ENCODE measurements at places on chromosomes 4 and X.

DNA sequence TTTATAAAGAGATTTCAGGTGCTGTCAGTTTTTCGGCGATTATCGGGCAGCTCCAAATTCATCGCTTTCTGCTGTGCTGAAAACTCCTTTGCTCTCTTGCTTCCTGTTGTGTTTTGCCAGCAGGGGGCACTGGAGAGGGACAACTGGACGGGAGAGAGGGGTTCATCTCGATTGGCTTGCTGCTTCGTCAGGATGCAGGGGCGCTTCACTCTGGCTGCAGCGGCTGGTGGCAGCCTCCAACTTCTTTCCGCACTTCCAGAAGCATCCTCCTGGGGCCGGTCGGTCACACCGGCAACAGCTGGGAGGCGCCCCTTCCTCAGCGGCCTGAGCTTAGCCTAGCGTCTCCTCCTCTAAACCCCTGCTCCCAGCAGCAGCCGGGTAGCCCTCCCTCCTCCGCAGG is 29.5 kb downstream of the MSL3 start:
- peak; percentile 26 for DNase-seq

- no peak for DNase-seq
These were observed 211.0 kb upstream of the ADGRL3 start for GRCh38 chr4:60989141-60989540.

DNA sequence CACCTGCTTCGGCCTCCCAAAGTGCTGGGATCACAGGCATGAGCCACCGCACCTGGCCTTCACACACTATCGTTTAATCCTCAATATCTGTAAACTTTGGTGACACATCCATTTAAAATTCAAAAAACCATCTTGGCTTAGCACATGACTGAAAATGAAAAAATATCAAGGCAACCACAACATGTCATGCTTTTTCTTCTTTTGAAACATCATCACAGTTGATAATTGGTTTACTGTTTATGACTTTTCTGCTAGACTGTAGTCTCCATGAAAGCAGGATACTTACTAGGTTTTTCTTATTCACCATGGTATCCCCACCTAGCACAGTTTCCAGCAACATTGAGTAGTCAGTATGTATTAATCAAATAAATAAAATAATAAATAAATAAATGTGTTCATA is 11.0 kb downstream of the GNRHR start:
- DNase-seq, result no peak

DNA sequence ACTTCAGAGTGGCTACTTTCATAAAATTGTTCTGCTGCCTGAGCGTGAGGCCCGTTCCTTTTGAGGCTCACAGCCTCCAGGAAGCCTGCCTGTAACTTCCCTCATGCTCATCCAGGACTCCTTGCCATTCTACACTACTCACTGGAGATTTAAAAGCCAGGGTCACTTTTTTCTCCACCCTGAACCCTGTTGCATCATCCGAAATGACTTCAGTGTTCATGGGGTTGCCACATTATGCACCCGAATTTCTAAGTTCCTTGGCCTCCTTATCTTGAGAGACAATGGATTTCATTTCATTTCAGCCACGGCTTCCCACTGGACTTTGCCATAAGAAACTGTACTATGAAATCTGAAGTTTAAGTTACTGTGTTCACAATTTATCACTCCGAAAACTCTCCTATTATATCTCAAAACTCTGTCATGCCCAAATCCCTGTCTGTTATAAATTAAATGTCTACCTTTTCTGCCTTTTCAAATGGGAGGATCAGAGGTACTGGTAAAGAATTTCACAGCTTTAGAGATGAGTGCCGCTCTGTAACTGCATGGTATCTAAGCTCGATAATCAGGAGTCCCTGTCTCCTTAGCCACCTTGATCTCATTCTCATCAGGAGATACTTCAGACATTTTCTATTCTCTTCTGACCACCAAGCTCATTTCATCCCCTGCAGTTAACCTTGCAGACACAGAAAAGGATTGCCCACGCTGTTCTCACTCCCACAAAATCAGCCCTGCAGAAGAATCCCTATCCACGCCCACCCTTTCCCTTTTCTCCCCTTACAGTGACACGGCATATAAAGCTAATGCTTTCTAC is 59.9 kb downstream of the TRIML1 start:
- no peak for DNase-seq

DNA sequence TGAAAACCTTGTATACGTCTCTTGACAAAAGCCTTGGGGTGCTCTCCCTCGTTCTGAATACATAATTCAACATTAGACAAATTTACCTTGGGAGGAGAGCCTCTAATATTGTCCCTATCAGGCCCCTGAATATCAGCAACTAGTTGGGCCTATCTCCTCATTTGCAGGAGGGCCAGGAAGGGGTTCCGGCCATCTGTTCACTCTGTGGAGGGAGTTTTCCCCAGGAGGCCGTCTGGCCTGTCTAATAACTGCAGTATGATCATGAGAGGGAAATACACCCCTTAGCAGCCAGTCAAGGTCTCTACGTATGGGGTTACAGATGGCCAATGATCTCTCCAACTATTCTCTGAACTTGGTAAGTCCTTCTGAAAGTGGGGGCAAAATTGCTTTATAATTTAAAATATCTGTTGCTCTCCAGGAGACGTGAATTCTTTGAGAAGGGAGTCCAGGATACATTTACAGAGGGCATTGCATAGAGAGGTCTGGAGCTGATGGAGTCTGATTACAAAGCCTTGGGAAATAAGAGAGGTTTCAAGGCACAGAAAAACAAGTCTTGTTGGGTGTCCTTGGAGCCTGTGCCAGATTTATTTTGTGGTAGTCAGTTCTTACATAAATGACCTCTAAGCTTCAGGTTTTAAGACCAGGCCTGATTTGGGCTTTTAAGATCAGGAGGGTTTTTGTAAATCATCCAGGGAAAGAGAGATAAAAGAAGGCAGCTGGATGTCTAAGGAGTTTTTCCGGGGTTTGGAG is 48.2 kb upstream of the UXT start:
- no peak for DNase-seq

DNA sequence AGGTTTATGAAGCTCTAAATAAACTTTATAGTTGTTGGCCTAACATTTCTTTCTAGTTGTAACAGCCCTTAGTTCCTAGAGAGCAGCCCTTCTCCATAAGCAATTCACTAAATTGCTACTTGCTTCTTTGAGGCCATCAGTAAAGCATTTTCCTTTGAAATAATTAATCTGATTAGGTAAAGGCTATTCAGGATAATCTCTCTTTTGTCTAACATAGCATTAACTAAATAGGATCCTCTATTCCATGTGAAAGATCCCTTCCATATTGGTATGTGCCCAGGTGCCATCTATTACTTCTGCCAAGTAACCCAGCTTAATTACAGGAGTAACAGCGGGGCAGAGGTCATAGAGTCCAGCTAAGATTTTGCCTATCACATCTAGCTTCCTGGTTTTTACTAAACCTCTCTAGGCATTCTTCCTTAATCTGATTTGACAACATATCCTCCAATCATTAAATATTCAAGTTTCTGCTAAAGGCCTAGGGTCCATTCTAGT is 1408.0 kb downstream of the PCDH18 start:
- DNase-seq, result no peak

DNA sequence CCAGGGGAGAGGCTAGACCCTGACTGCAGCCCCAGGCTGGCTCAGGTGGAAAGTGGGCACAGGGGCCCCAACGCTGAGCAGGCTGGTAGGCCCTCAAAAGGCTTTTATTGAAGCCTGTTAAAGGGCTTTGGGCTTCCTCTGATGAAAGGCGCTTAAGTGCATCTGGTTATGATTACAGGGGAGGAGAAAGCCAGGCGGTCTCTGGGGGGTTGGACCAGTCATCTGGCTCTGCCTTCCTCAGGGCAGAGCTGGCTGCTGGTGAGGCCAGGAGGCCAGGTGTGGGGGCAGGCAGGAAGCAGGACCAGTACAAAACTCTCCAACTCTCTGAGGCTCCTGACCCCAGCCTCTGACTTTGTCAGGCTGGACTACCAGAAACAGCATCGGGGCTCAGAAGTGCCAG is 68.8 kb upstream of the BCOR start:
- no peak for DNase-seq

DNA sequence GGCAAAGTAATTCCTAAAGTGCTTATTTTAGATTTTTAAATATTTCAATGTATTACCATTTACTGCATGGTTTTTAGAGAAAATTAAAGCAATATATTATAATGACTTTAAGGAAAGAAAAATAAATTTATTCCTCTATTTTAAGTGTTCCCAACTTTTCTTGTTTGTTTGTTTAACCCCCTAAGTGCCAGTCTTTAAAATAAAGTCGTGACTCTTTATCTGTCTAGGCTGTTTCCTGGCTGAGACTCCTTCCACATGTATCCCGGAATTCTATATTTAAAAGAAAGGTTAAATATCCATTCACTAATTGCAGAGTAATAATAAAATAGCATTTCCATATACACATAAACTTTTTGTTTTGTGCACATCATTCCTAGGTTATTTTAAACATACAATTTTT is 71.2 kb downstream of the GAB1 start:
- DNase-seq, result no peak

GRCh38 chr4:148951346-148951745 is 509.1 kb upstream of the NR3C2 start:
- no peak for DNase-seq

- DNase-seq, result no peak
These were observed 12.6 kb downstream of the CA5B start for GRCh38 chrX:15750611-15751154.

DNA sequence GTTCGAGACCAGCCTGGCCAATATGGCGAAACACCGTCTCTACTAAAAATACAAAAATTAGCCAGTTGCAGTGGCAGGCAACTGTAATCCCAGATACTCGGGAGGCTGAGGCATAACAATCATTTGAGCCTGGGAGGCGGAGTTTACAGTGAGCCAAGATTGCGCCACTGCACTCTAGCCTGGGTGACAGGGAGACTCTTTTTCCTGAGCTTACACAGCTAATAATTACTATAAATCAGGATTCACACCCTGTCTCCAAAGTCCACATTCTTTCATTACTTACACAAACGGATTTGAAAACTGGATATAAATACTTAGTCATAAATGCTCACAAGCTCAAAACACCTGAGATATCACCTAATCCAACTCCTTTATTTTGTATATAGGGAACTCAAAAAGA is 151.6 kb downstream of the LRBA start:
- no peak for DNase-seq

DNA sequence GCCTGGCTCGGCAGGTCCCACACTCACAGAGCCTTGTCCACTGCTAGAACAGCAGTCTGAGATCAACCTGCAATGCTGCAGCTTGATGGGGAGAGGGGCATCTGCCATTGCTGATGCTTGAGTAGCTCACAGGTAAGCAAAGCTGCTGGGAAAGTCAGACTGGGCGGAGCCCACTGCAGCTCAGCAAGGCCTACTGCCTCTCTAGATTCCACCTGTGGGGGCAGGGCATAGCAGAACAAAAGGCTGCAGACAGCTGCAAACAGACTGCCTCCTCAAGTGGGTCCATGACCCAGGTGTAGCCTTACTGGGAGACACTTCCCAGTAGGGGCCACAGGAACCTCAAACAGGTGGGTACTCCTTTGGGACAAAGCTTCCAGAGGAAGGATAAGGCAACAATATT is 110.6 kb upstream of the ADAMTS3 start:
- no peak for DNase-seq

GRCh38 chr4:34105311-34105710 is 2139.0 kb downstream of the ARAP2 start:
- DNase-seq, result no peak

- DNase-seq, result no peak
These were observed 31.8 kb upstream of the HSD17B13 start for GRCh38 chr4:87354168-87355102.

DNA sequence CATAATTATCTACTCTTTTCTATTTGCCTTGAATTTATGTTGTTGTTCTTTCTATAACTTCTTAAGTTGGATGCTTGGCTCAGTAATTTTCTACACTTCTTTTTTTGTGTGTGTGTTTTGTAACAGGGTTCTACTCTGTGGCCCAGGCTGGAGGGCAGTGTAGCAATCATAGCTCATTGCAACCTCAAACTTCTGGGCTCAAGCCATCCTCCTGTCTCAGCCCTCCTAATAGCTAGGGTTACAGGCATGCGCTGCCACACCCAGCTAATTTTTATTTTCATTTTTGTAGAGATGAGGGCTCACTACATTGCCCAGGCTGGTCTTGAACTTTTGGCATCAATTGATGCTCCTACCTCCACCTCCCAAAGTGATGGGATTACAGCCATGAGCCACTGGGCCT is 20.7 kb upstream of the UCHL1 start:
- no peak for DNase-seq

- DNase-seq, result no peak
These were observed 151.0 kb downstream of the DCTD start for GRCh38 chr4:182765987-182766856.

DNA sequence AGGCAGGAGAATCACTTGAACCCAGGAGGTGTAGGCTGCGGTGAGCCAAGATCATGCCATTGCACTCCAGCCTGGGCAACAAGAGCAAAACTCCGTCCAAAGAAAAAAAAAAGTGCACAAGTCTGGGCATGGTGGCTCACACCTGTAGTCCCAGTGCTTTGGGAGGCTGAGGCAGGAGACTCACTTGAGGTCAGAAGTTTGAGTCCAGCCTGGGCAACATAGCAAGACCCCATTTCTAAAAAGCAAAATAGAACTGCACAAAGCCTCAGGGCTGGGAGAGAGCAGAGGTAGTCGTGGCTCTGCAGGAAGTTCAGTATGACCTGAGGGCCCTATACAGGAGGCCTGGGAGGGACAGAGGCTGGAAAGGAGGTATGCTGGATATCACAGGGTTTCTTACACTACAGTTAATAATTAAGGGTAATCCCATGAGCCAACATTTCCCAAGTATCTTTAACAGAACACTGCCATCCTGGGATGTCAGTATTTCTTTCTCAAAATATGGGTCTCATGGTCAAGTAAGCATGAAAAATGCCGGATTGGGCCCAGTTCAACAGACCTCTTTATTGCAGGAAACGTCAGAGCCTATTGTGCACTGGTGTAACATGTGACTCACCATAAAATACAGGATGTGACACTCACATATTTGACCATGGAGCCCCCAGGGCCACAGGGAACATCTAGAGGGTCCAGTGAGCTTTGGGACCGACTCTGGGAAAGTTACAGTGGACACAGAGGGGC is 37.8 kb downstream of the ACSL1 start:
- no peak for DNase-seq

DNA sequence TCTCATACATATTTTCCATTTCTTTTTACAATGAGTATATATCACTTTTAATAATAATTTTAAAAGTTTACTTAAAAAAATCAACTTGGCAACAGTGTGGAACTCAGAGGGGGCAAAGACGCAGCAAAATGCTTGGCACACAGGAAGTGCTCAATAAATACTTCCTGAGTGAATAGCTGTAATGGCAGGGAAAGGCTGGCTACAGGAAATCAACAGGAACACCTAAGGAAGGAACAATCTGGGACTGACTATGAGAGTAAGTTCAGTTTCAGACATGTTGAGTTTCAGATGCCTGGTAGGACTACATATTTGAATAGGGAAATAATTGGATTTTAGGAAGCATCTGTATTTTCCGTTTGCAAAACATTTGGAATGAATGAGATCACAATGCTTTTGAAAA is 137.6 kb downstream of the SCLT1 start:
- DNase-seq, result no peak

GRCh38 chr4:157115613-157116335 is 39.8 kb downstream of the GLRB start:
- no peak for DNase-seq

- DNase-seq, result no peak
These were observed 569 bp downstream of the RPS3A start for GRCh38 chr4:151099976-151100417.

GRCh38 chrX:29071525-29072320 is 484.5 kb downstream of the IL1RAPL1 start:
- DNase-seq, result no peak

Data from stimulated activated CD8-positive, alpha-beta memory T cell treated with anti-CD3 and anti-CD28 coated beads, Interleukin-15, amount 100 ng/mL, for 24 hours (primary cell).